ENCODE measurements at places on chromosomes 16 and 17.
A peak's percentile ranks its signal among the peaks of the same experiment; 100 is the strongest.

GRCh38 chr16:81107511-81107910, 11.3 kb upstream of the GCSH start:
- no peak for DNase-seq

GRCh38 chr16:72739577-72739976, 308.4 kb downstream of the ZFHX3 start:
- DNase-seq = no peak

DNA sequence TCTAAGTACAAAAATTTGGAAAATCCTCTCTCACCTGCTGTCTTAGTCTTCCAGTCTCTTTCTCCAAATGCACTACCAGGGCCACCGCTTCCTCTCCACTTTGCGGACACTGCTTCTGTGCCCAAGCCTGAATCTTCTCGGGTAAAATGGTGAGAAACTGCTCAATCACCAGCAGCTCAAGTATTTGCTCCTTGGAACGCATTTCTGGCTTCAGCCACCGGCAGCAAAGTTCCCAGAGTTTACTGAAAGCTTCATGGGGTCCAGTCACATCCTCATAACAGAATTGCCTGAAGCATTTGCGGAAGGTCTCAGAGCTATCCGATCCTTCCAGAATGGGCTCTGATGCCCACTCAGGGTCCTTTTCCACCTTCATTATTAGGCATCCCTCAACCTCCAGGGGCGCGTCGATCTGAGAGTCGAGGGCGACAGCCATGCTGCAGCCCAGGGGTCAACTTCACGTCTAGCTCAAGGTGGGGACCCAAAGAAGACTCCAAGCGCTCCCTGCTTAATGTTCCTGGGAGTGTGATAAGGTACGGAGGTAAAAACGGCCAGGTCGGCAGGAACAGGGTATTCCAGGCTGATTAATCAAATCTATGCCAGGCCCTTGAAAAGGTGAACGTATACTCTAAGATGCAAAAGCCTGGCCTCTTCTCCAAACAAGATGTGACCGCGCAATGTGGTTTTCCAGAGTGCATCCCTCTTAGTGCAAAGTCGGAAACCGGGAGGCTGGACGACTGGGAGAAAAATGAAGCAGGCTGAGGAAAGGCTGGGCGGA, 763 bp downstream of the ZKSCAN2 start:
- no peak for DNase-seq

DNA sequence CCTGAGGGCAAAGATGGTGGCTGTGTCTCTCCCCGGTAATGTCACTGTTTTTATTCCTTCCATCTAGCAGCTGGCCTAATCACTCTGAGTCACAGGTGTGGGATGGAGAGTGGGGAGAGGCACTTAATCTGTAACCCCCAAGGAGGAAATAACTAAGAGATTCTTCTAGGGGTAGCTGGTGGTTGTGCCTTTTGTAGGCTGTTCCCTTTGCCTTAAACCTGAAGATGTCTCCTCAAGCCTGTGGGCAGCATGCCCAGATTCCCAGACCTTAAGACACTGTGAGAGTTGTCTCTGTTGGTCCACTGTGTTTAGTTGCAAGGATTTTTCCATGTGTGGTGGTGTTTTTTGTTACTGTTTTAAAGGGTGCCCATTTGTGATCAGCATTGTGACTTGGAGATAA, 5.5 kb upstream of the RAPGEFL1 start:
- DNase-seq = no peak

- peak; percentile 28 for DNase-seq
Observed at GRCh38 chr16:66315210-66315825, 51.2 kb upstream of the CDH5 start.

DNA sequence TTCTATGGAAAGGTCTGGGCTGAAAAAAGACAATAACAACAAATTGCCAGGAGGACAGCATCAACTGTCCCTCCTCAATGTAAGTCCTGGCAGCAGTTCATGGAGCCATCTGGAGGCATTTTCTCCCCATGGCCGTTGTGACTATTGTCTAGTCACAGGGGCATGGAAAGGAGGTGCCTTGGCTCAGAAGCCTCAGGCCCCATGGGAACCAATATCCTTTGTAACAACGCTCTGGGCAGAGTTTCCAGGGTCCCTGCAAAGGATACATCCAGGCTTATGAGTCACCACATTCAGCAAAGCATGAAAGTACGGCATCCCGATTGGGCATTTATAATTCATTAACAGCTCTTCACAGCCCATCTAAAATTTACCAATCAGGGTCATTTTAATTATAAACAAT, 85.2 kb downstream of the GLG1 start:
- DNase-seq = no peak

DNA sequence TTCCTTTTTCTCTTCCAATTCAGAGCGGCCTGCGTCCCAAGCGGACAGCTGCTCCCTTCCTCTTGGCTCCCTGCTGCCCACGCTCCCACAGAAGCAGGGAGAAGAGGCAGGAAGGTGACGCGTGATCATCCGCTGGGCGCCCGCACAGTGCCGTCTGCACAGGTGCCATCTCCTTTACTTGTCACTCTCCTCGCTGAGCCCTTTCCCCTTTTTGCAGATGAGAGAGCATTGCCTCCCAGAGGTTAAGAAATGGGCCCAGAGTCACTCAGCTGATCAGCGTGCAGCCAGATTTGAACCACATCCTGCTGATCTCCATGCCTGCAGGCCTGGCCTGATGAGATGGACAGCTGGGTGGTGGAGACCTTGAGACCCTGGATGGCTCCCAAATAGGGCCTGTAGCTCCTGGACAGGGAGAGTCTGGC, 299.8 kb downstream of the SEC14L1 start:
- DNase-seq = no peak

DNA sequence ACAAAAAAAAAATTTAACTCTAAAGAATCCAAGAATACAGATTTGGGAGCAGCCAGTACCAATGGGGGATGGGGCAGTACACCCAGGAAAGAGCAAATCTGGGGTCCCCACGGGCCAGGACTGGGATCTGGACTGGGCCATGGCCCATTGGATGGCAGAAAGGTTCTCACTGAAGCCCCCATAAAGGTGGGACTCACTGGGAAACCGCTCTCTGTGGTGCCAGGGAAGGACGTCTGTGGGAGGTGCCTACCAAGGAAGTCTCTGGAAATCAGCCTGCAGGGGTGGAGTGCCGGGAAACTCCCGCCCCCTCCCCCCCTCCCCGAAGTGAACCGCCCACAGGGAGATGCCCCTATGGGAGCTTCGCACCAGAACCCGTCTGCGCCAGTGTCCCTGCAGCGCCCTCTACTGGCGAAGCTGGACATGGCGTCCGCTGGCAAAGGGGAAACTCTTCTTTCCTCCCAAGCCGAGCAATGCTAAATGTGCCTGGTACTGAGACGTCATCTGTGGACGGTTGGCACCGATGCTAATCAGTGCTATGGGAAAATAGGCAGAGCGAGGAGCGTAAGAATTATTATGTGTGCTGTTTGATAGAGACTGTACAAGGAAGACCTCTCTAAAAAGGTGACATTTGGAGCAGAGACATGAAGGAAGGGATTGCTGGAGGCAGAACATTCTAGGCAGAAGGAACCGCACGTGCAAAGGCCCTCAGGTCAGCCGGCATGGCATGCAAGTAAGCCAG, 671.1 kb downstream of the WWOX start:
- peak; percentile 77 for DNase-seq

DNA sequence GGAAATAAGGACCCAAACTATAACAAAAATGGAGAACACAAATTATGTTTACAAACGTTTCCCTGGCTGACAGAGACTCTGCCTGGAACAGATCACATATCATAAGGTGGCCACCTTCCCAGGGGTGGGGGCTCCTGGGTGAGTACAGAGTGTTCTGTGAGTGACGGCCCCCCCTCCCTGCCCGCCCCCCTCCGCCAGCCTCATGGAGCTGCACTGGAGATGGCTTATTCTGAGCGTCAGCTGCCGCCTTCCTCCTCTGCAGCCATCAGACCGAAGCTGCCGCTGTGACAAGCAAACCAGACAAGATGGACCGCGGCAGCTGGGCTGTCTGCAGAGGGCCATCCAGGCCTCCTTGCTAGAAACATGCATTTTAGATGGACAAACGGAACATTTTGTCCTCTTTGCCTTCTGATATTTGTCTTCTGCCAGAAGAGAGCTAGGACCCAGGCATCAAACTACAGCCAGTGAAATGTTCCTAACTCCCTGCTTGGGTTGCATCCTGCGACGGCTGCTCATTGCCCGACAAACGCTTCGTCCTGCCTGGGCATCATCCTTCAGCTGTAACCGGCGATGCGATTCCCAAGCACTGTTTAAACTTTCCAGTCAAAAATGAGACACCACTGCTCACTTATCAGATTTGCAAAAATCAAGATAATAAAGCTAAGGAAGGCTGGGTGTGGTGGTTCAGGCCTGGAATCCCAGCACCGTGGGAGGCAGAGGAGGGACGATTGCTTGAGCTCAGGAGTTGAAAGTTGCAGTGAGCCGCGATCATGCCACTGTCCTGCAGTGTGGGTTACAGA, 15.3 kb upstream of the RPTOR start:
- DNase-seq = no peak

- DNase-seq = no peak
Observed at GRCh38 chr17:49926886-49927285, 42.1 kb upstream of the DLX4 start.

GRCh38 chr16:50299508-50300105, 33.3 kb downstream of the ADCY7 start:
- DNase-seq = no peak

DNA sequence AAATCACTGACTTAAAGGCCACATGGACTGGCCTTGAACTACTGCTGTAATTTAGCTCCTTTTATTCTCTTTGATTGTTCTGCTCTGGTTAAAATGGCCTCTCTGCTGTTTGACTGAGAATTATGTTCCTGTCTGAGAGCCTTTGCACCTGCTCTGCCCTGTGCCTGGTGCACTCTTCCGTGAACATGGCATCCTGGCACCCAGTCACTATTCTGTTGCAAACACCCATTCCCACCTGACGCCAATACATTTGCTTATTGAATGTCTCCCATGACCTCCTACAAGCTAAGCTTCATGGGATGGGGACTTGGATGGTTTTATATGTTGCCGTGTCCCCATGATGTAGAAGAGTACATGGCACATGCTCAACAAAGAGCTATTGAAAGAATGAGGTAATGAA, 20.1 kb downstream of the HSD17B2 start:
- DNase-seq = no peak

- DNase-seq = no peak
Observed at GRCh38 chr17:3818786-3819185, 17.8 kb upstream of the ITGAE start.

- DNase-seq = no peak
Observed at GRCh38 chr16:266258-267164, 9.2 kb downstream of the RGS11 start.

DNA sequence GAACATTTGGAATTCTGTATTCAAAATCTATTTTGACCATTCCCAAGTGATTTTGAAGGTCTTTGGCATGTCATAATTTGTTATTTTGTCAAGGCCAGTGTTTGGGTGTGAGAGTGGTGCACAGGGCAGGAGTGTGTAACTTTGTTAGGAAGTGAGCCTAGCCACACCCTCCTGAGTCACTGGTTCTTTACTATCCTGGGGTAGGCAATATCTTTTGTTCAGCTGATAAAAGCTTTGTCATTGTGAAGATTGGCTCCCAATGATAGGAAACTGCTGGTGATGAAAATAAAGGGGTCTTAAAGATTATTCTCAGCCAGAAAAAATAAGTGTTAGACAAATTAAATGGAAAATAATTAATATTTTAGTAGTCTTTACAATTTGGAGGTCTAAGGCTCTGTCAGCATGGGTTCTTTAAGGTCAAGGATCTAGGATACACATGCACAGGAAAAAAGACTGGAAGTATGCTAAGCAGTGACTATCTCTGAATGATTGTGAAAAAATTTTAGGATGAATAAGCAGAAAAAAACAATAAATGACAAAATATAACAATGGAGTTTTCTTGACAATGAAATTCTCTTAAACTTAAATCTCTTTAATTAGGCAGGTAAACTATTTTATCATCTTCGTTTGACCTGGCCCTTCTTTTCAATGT, 5.1 kb downstream of the UBN1 start:
- DNase-seq = no peak

DNA sequence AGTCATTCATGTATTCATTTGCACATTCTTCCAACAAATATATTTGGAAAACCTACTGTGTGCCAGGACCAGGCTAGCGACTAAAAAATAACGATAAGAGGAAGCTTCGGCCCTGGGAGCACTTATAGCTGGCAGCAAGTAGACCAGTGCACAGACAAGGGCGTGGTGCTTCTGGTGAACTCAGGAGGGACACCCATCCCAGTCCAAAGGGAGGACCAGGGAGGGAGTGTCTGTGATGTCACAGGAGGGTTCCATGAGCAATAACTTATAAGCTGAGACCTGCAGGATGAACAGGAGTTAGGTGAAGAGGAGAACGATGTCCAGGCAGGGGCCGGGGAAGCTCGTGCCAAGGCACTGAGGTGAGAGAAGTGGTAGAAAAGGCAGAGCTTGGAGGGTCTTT, 17.4 kb upstream of the PHOSPHO1 start:
- DNase-seq = no peak

DNA sequence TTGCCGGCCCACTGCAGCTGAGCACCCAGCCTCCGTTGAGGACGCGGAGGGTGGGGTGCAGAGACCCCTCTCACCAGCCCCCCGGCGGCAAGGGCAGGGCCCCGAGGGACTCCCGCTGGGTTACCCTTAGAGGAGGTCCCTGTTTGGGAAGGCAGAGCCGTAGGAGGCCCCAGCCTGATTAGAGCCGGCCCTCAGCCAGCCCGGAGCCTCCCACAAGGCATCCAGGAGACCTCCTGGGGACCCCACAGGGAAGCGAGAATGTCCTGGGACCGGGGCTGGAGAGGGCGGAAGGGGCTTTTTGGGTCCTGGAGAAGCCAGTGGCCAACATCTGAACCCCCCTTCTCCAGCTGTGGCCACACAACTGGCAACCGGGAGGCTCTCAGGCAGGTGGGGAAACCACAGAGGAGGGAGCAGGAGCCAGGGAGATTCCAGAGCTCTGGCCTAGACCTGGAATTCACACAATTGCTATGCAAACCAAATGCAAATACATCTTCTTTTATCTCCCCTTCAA, 21.7 kb upstream of the SP6 start:
- no peak for DNase-seq

DNA sequence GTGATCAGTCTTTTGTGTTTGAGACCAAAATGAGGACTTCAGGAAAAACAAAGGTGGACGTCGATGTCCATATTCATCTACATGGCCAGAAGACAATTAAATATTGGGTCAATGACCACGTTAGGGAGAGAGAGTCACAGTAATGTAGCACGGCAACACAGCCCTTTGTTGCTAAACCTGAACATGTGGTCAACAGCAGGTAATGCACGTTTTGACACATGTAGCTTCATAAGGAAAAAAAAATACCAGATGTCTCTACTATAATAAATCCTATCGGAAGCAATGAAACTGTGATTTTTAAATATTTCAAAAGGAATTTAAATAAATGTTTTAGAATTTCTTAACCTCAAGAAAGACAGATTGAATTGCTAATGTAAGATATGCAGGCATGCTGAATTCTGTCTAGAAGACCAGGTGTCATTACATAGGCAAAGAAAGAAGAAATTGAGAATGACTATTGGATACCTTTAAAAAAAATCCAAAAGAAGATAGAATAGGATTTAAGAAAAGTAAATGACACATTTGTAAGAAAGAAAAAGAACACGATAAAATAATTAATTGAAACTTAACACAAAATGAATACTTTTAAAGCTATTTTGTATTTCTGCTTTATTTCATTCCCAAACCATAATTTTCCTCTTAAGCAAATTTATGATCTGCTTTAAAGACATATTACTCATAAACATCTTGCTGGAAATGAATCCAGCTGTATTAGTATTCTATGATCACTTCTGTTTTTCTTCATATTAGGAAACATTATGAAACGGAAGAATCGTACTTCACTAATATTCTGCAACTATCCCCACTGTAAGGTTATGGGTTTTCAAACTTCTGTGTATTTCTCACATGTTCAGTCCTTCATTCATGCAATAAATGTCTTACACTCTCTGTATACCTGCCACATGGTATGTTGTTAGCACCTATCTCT, 30.1 kb downstream of the ABCA8 start:
- no peak for DNase-seq

GRCh38 chr16:69838489-69838888, 76.4 kb downstream of the WWP2 start:
- DNase-seq = no peak
